ENCODE measurements at places on chromosomes 12 and 14.

DNA sequence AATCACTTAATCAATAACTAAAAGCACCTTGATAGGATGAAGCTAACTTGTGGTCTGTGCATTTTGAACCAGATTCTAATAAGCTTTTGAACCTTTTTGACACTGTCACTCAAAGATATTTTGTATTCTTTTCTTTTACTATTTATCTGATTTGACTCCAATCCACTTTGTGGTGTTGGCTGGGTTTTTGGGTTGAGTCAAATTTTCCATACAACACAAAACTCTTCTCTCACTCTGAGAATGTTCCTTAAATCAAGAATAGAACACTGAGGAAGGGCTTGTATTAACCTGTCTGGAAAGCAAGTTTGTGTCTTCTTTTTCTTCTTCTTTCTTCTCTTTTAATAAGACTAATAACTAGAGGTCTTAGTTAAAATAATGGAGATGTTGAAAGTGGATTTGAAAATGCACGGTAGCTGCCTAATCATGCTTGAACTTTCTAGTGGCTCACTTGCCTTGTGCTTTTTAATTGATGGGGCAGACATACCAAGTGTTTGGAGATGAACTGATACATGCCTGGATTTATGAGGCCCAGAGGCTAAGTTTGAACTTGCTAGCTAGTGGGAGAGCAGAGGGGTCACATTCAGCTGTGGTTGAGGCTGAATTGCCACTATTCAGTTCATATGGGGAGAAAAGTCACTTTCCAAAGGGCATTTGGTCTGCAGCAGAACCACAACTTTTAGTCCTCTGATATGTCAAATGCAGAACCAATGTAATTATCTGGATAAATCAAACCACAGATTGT, 93.5 kb upstream of the PTHLH start:
- DNase-seq = no peak

DNA sequence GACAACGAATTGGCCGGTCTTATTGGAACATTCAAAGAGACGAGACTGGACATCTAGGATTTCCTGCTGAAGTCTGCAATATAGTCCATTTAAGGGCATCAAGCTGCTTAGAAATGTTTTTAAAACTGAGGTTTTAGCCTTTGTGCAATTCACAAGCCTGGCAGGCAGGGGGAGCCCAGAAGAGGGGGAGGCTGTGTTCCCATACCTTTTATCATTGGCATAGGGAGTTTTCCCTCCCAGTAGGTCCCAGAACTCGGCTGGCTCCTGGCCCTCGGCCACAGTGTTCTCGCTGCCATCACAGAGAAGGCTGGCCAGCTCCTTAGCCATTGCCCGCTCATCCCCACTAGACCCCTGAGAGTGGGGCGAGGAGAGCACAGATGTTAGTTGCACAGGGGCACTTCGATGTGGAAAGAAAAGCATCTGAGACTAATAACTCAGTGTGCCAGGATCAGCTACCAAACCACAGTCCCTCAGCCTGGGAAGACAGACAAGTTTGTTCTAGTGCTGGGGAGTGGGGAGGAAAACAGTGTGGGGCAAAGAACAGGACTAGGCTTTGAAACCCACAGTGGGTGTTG, 15.1 kb downstream of the AVIL start:
- peak; percentile 39 for DNase-seq

- DNase-seq = no peak
Measured at GRCh38 chr12:126915309-126915708, 1351.7 kb upstream of the TMEM132C start.

GRCh38 chr14:23402296-23403138, 5.6 kb downstream of the MYH6 start:
- DNase-seq = no peak

DNA sequence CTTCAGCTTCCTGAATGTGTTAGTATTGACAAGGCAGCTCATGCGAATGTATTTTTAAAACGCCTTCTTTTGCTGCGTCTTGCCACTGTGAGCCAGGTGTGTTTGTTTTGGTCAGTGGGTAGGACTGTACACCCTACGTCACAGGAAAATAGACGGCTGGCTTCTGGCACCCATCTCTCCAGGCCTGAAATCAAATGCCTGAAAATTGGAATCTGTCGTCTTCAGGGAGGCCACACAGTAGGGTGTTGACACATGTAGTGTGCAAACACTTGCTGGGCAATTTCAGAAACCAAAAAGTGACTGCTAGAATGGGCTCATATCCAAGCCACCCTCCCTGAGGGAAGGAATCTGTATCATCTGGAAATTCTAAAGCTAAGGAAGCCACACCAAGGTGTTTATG, 209.3 kb downstream of the TTC8 start:
- DNase-seq = no peak

- DNase-seq = no peak
Measured at GRCh38 chr12:18400186-18400585, 138.9 kb downstream of the PIK3C2G start.

DNA sequence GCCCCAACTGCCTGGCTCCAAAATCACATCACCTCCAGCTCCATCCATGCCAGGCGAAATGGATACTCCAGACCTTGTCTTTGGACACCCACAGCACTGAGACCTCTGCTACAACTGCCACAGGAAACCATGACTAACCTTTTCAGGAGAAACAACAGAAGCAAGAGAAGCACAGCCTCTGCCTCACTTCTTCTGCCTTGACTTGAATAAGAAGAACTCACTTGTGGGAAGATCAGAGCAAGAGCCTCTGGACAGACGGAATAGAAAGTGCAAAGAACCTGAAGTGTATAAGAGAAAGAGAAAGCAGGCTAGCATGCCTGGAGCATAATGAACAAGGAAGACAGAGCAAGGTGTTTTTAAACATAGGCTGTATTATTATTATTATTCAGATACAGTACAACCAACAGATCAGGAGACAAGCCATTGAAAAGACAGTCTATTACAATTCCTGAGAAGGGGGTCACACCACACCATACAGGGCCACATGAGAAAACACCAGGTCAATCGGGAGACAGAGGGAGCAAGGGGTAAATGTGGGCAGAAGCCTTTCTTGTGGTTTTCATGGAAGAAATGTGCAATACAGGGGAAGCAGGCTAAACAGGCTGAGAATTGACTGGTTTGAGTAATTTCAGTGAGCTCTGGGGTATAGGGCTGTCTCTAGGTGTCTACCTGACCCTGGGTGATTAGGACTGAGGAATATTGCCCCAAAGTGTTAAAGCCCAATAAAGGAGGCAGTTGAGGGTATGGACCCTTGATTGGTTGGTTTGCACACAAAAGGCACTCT, 7.4 kb upstream of the OR10P1 start:
- DNase-seq = no peak

DNA sequence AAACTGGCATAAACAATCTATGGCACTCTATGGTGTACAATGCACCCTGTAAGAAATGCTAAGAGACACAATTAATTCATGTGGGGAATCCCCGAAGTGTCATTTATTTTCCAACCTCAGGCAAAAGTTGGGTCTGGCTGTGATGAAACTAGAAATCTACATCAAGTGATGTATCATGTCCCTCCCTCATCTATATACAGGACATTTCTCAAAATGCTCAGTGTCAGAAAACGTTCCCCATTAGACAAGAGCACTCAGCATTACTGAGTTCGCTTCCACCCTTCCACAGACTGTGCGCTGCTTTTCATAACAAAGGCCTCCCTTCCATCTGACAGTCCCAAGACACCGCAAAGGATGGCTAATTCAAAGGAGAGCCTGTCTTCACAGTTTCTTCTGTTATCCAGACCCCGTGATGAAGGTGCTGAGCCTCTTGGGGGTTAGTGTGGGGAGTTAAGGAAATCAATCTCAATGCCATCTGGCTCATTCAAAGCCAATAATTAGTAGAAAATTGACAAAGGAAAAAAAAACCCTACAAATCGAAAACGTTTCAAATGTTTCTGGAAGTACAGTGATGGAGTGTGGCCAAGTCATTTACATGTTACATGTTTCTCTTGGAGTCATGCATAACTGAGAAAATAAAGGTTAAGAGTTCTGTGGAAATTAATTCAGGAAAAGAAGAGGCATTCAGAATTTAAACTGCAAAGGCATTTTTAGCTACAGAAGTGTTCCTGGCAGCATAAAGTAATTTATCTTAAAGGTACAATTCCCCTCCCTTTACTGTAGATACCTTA, 7.5 kb downstream of the CCDC88C start:
- peak; percentile 82 for DNase-seq

DNA sequence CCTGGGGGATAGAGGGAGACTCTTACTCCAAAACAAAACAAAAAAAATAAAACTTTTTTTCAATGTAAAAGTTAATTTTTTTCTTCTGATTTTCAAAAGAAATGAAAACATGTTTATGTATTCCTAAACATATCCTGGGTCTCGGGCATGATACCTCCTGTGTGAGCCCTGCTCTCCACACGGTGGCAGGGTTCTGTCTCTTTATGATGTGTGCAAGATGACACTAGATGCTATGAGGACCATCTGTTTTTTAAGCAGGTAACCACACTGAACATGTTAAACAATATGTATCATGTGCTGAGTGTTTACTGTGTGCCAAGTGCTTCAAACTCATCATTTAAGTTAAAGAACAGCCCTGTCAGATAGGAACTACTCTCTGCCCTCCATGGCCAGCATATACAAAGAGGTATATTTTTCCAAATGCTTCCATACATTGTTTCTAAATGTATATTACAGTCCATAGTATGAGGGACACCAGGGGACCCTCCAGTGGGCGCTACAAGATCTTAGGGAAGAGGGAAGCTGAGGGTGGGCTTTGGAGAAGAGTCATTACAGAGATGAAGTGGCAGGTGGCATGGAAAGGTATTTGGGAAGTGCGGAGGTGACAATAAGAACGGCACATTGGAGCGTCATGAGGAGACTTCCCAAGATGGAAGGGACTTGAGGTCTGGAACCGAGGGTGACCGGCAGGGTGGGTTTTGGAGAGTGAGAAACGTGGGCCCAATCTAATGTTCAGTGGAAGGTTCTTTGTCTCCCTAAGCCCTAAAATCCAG, 28.5 kb downstream of the FOS start:
- no peak for DNase-seq

GRCh38 chr12:41564816-41565215, 376.7 kb downstream of the PDZRN4 start:
- no peak for DNase-seq

DNA sequence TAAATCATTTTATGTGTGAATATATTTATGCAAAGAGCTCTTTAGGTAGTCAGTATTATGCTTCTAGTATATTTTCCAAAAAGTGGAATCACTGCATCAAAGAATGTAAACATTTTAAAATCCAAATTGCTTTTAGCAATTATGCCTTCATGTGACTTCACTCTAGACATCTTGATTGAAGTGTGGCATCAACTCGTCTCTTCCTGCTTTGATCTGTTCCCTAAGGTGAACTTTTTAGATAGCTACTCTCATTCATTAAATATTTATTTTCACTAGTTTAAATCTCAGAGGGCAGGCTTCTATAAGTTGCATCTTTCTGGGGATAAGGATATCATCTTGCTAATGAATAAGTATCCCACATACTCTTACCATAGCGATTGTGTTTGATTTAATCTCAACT, 39.2 kb downstream of the DHRS2 start:
- no peak for DNase-seq

DNA sequence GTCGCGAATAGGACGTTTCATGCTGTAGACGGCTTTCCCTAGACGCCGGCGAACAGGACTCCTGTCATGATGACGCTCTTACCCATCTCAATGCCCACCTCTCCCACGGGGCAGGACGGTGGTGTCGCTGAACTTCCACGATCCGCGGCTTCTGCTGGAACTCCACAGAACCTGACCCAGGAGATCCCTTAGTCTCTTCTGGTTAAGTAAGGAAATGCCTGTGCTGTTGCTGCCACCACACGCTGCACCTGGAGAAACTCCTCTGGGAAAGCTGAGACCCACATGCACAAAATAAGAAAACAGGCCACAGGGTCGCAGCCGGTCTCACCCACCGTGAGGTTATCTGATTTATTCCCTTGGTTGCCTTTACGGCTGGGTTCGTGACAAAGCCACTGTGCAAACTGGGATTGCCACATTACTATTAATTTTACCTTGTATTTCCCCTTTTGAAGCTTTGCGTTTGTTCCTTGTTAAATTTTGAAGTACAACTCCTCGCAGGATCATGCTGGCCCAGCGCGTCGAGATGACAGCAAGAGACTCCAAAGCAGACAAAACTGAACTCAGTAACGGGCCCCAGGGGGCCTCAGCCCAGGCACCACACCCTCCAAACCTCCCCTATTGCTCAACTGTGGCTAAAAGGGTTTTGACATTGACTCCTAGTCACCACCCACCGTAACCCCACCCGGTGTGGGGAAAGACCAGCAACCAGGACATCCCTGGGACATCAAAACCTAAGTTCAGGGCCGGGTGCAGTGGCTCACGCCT, 9.2 kb upstream of the MMP17 start:
- DNase-seq = no peak

GRCh38 chr14:92122761-92123160, 992 bp downstream of the CPSF2 start:
- no peak for DNase-seq

- DNase-seq = no peak
Measured at GRCh38 chr12:108205864-108206263, 76.8 kb downstream of the WSCD2 start.

- DNase-seq = no peak
Measured at GRCh38 chr12:124512667-124513296, 54.6 kb downstream of the NCOR2 start.

DNA sequence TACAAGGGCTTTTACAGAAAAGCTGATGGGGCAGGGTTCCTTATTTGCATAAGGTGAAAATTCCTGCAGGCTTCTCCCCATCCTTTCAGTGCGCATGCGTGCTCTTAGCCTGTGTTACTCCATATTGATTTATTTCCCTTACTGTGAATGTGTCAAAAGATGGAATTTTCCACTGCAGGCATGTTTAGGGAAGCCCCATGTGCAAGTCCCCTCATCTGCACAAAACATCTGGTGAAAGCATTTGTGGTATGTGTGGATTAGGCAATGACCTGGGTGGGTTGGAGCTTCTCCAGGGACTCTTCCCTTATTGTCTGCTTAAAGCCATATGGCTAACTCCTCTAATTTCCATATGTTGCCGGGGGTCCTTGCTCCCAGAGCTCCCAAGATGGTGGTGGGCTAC, 912.7 kb upstream of the LRFN5 start:
- no peak for DNase-seq

DNA sequence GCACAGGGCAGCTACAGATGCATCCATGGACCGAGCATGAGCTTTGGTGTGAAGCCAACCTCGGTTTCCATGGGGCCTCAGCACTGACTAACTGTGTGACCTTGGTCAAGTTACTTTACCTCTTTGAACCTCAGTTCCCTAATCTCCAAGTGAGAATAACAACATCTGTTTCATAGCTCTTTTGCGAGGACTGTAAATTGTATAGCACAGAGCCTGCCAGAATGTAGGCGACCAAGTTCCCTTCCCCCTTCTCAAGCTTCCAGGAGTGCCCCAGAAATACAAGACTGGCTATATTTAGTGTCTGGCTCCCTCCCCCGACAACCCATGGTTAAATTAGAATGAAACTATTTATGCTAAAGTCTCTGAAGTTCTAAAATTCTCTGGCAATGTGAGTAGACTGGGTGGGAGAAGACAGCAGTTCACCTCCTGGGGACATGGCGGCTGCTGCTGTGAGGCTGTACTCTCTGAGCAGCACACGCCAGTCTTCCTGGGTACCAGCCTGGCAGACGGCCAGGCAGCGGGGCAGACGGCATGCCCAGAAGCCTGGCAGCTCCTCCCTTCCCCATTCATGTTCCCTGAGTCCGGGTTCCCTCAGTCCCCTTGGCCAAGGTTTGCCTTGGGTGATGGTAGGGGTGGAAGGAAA, 22.0 kb upstream of the TMED10 start:
- DNase-seq = no peak

GRCh38 chr12:41739066-41739465, 405.6 kb downstream of the GXYLT1 start:
- no peak for DNase-seq

All from CD4-positive, alpha-beta T cell treated with Interleukin-4 for 1 hour (primary cell).